T-cell (primary cell): ENCODE measurements at places on chromosomes 2 and 18. TPM values are rescaled to one million over a fixed set of nuclear protein-coding genes. Genes with fewer than 3 reads are reported as not detected.

CTNNA2 gene
- total RNA-seq: not detected

STPG4 gene
- total RNA-seq: not detected

GNAL gene
- 0.18 TPM for total RNA-seq

MPP4 gene
- total RNA-seq: not detected

GRCh38 chr2:11745613-11746375 lies 638 bp upstream of the LPIN1 start:
- peak overlapping the region; percentile 43 for H3K4me3 ChIP-seq
- peak overlapping the region; percentile 63 for H3K27ac ChIP-seq
- no peaks in the 10 kb centered on the region for H3K36me3 ChIP-seq
- H3K27me3 ChIP-seq: no peaks in the 10 kb centered on the region
- H3K4me1 ChIP-seq: peaks cover 24% of the 10 kb centered on the region

GRCh38 chr2:226330206-226330605 lies 469.4 kb downstream of the IRS1 start:
- no peaks in the 10 kb centered on the region for H3K27me3 ChIP-seq
- DNase-seq: no peak
- no peak overlapping the region for H3K4me3 ChIP-seq
- H3K27ac ChIP-seq: no peak overlapping the region
- no peaks in the 10 kb centered on the region for H3K36me3 ChIP-seq

DNA sequence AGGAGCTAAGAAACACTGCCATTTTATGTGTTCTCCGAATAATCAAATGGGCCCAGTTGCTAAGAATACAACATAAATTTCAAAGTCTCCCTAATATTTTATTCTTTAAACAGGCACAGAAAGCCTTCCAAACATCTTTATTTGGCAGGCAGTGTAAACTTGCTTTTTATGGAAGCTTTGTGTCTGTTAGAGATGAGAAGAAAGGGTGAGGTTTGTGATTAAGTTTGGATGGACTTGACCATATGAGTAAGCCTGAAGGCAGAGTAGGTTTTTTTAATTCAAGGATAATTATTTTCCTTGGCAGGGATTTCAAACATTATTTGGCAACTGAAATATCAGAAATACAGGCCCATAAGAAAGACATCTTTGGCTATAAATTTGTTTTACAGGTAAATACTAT lies 62.9 kb downstream of the COX7A2L start:
- no peak overlapping the region for H3K4me3 ChIP-seq
- peaks cover 4% of the 10 kb centered on the region for H3K36me3 ChIP-seq
- H3K4me1 ChIP-seq: peaks cover 26% of the 10 kb centered on the region
- no peaks in the 10 kb centered on the region for H3K27me3 ChIP-seq

DNA sequence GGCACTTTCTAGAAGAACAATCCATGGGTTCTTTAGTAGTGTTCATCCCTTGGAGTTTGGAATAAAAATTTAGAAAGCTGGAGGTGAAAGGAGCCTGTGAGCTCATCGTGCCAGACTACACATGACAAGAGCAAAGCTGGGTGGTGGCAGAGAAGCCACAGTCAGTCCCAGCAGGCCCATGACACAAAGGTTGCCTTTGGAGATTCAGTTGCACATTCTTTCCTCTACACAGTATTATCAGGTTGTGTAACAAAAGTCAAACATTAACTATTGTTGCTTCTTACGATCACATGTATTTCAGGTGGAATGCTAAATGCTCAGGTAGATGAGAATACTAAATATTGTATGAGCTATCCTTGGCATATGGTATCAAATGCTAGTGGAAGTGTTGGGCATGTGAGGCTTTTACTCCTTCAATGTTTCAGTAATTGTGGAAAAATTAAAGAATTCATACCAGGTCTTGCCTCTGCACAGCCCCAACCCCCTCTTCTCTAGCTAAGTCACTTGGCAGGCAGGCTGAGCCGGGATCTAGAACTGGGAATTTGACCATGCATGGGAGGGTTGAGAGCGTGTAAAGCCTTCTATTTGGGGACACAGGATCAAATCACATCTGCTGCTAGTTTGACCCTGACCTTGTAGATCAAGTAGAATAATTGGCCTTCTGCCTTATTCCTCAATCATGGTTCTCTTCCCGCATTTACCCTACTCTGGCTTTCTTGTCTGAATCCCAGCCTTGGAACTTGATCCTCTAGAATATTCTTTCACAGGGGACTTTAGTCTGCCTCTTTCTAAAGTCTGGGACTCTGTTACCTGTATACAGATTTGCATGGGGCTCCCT lies 230.9 kb downstream of the GCA start:
- no peak overlapping the region for H3K4me3 ChIP-seq
- H3K27me3 ChIP-seq: no peaks in the 10 kb centered on the region
- no peak for DNase-seq
- no peaks in the 10 kb centered on the region for H3K36me3 ChIP-seq

GRCh38 chr2:222535477-222535876 lies 111.1 kb downstream of the SGPP2 start:
- H3K4me1 ChIP-seq: no peaks in the 10 kb centered on the region
- H3K27me3 ChIP-seq: peaks cover 3% of the 10 kb centered on the region
- H3K36me3 ChIP-seq: no peaks in the 10 kb centered on the region

DNA sequence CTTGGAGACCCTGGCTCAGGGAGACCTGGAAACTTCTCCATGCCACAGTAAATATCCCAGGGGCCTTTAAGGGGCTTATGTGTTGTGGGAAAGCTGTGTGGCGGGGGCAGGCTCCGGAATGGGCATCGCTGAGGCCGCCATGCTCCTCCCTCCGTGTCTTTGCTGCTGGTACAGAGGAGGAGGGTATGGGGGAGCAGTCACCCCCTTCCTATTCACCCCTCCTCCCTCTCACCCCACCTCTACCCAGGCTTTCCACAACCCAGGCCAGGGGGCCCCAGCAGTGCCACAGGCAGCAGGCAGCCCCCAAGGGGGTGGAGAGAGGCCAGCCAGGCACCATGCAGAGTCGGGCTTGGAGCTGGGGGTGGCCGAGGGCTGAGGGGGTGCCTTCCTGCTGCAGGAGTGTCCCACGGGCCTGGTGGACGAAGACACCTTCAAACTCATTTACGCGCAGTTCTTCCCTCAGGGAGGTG lies 28.0 kb upstream of the FAHD2A start:
- no peak overlapping the region for H3K4me3 ChIP-seq
- no peaks in the 10 kb centered on the region for H3K36me3 ChIP-seq
- peaks cover 56% of the 10 kb centered on the region for H3K27me3 ChIP-seq
- no peak overlapping the region for H3K27ac ChIP-seq
- DNase-seq: no peak

DNA sequence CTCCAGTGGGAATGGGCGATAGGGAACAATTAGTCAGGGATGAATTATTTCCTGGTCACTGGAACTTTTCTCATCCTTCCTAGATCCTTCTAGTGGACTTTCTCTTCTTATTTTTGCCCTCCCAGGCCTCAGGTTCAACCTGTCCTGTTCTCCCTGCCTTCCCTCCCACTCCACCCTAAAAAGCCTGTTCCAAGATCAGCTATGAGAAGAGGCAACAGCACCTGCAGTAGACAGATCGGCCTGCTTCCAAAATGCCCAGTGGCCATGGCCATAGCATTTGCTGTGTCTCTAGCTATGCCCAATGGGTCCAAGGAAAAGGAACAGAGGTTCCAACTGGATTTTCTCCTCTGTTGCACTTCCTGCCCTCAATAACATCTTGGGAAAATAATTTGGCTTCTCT lies 16.5 kb upstream of the KCNF1 start:
- no peak overlapping the region for H3K4me3 ChIP-seq
- H3K27me3 ChIP-seq: peaks cover 2% of the 10 kb centered on the region
- no peaks in the 10 kb centered on the region for H3K4me1 ChIP-seq
- DNase-seq: no peak
- no peak overlapping the region for H3K27ac ChIP-seq

GRCh38 chr2:198695879-198696278 lies 761.9 kb downstream of the SATB2 start:
- no peak for DNase-seq
- H3K4me3 ChIP-seq: no peak overlapping the region
- H3K36me3 ChIP-seq: no peaks in the 10 kb centered on the region
- H3K27ac ChIP-seq: no peak overlapping the region
- H3K27me3 ChIP-seq: no peaks in the 10 kb centered on the region
- no peaks in the 10 kb centered on the region for H3K4me1 ChIP-seq

- no peak overlapping the region for H3K4me3 ChIP-seq
- no peaks in the 10 kb centered on the region for H3K27me3 ChIP-seq
- peaks cover 12% of the 10 kb centered on the region for H3K36me3 ChIP-seq
- no peak for DNase-seq
These were observed 164.5 kb upstream of the ALPP start for GRCh38 chr2:232214053-232214452.

- H3K36me3 ChIP-seq: peaks cover 8% of the 10 kb centered on the region
- no peak overlapping the region for H3K4me3 ChIP-seq
- peak; percentile 45 for DNase-seq
These were observed 18.8 kb downstream of the KLHL41 start for GRCh38 chr2:169528271-169528701.

- H3K27ac ChIP-seq: no peak overlapping the region
- no peak for DNase-seq
- H3K4me3 ChIP-seq: no peak overlapping the region
- no peaks in the 10 kb centered on the region for H3K27me3 ChIP-seq
- no peaks in the 10 kb centered on the region for H3K36me3 ChIP-seq
These were observed 34.8 kb upstream of the MMADHC start for GRCh38 chr2:149622343-149622742.

GRCh38 chr18:10099539-10100140 lies 185.8 kb downstream of the VAPA start:
- H3K36me3 ChIP-seq: no peaks in the 10 kb centered on the region
- no peak for DNase-seq
- H3K27me3 ChIP-seq: no peaks in the 10 kb centered on the region
- H3K4me1 ChIP-seq: no peaks in the 10 kb centered on the region
- H3K4me3 ChIP-seq: no peak overlapping the region

GRCh38 chr2:127424598-127425520 lies 6.6 kb downstream of the PROC start:
- H3K27ac ChIP-seq: no peak overlapping the region
- H3K4me1 ChIP-seq: no peaks in the 10 kb centered on the region
- no peak overlapping the region for H3K4me3 ChIP-seq
- no peak for DNase-seq

DNA sequence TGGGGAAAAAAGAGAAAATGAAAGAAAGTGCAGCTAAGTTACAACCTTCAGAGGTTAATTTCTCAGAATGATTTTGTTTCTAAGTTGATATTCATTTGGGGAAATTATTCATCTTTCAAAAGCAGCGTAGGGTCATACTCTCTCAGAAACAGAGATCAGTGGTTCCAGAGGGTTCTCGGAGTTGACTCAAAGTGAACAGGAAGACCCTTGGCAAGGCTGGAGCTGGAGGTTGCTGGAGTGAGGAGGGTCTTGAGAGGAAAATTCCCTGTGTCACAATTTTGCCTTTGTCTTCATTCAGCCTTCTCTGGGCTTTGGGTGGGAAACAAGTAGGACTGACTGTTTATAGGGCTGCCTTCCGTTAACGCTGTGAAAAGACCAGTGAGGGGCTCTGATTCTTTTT lies 168.2 kb downstream of the ICOS start:
- H3K27ac ChIP-seq: no peak overlapping the region
- no peak overlapping the region for H3K4me3 ChIP-seq
- no peaks in the 10 kb centered on the region for H3K27me3 ChIP-seq
- DNase-seq: no peak
- no peaks in the 10 kb centered on the region for H3K36me3 ChIP-seq

- peak overlapping the region; percentile 63 for H3K27ac ChIP-seq
- peaks cover 2% of the 10 kb centered on the region for H3K36me3 ChIP-seq
- no peak for DNase-seq
- H3K4me3 ChIP-seq: peak overlapping the region; percentile 66
- H3K27me3 ChIP-seq: no peaks in the 10 kb centered on the region
These were observed 18.8 kb downstream of the TGOLN2 start for GRCh38 chr2:85308896-85309555.
